ENCODE measurements at places on chromosomes 7 and 10.

GRCh38 chr10:88437411-88437810 lies 145.7 kb downstream of the RNLS start:
- H3K36me3 ChIP-seq: no peaks in the 10 kb centered on the region
- no peaks in the 10 kb centered on the region for H3K4me1 ChIP-seq
- no peak for DNase-seq
- no peaks in the 10 kb centered on the region for H3K27me3 ChIP-seq
- no peak overlapping the region for H3K4me3 ChIP-seq

GRCh38 chr10:98170249-98171117 lies 36.0 kb downstream of the R3HCC1L start:
- H3K4me3 ChIP-seq: no peak overlapping the region
- no peak for DNase-seq
- H3K36me3 ChIP-seq: peaks cover 8% of the 10 kb centered on the region
- no peaks in the 10 kb centered on the region for H3K27me3 ChIP-seq

DNA sequence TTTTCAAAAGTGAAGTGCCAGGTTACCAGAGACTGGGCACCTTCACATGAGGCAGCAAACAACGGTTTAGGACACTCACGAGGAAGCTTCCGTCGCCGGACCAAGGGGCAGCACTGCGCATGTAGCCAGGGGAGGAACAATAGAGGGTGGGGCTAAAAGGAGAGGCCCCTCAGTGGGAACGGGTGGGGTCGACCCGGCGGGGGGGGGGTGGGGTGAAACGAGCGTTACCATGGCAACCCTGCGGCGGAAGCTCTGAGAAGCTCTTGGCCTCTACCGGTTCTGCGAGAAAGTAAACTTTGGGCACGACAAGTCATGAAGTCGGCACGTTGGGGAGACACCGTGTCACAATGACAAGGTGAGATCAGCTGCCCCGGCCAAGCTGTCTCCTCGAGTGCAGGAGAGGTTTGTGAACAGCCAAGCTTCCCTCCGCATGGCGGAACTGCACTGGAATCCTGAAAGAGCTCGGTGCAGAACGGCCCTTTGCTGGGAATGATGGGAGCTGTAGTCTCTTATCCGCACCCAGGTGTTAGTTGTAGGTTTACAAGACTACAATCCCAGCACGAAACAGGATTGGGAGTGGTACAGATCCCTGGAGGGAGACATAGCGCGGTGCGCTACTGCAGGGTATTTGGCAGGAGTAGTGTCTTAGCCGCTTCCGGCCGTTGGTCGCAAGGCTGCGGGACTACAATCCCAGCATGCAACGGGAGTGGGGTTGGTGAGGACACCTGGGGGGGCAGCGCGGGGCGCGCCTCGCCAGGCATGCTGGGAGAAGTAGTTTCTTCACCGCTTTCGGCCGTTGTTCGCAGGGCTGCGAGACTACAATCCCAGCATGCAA lies 72.8 kb upstream of the ZNF722 start:
- H3K27me3 ChIP-seq: no peaks in the 10 kb centered on the region
- no peaks in the 10 kb centered on the region for H3K36me3 ChIP-seq
- peaks cover 17% of the 10 kb centered on the region for H3K4me1 ChIP-seq
- peak; percentile 94 for DNase-seq
- peak overlapping the region; percentile 84 for H3K27ac ChIP-seq
- H3K4me3 ChIP-seq: peak overlapping the region; percentile 75

DNA sequence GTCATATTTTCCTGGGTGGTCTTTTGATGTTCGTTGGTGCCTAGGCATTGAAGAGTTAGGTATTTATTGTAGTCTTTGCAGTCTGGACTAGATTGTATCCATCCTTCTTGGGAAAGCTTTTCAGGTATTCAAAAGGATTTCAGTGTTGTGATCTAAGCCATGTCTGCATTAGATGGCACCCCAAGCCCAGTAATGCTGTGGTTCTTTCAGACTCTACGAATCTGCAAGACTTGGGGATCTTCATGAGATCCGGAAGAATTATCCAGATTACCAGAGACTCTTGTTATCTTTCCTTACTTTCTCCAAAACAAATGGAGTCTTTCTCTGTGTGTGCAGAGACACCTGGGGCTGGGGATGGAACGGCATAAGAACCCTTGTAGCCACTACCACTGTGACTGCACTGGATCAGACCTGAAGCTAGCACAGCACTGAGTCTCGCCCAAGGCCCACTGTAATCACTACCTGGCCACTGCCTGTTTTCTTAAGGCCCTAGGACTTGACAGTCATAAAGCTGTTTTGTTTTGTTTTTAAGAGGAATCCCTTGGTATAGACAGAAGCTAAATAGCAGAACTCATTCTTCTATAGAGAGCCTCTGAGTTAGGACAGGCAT lies 75.5 kb downstream of the MARCHF5 start:
- H3K4me1 ChIP-seq: no peaks in the 10 kb centered on the region
- H3K4me3 ChIP-seq: no peak overlapping the region
- no peaks in the 10 kb centered on the region for H3K36me3 ChIP-seq
- peaks cover 2% of the 10 kb centered on the region for H3K27me3 ChIP-seq

GRCh38 chr7:491958-492713 lies 27.5 kb downstream of the PDGFA start:
- H3K27me3 ChIP-seq: no peaks in the 10 kb centered on the region
- no peak for DNase-seq
- no peak overlapping the region for H3K27ac ChIP-seq
- no peaks in the 10 kb centered on the region for H3K4me1 ChIP-seq
- no peak overlapping the region for H3K4me3 ChIP-seq

GRCh38 chr7:102407910-102408309 lies 11.7 kb downstream of the PRKRIP1 start:
- DNase-seq: no peak
- H3K4me1 ChIP-seq: peaks cover 15% of the 10 kb centered on the region
- H3K4me3 ChIP-seq: no peak overlapping the region
- no peaks in the 10 kb centered on the region for H3K27me3 ChIP-seq

GRCh38 chr10:2786251-2786650 lies 281.1 kb upstream of the PFKP start:
- H3K27ac ChIP-seq: no peak overlapping the region
- no peak for DNase-seq
- no peaks in the 10 kb centered on the region for H3K4me1 ChIP-seq
- no peaks in the 10 kb centered on the region for H3K27me3 ChIP-seq

- no peaks in the 10 kb centered on the region for H3K36me3 ChIP-seq
- H3K4me1 ChIP-seq: no peaks in the 10 kb centered on the region
- H3K4me3 ChIP-seq: no peak overlapping the region
- no peaks in the 10 kb centered on the region for H3K27me3 ChIP-seq
Observed at GRCh38 chr7:44539669-44540506, 1.2 kb downstream of the NPC1L1 start.

GRCh38 chr10:108184114-108184513 lies 1019.6 kb upstream of the SORCS1 start:
- DNase-seq: no peak
- no peak overlapping the region for H3K27ac ChIP-seq
- H3K36me3 ChIP-seq: no peaks in the 10 kb centered on the region

DNA sequence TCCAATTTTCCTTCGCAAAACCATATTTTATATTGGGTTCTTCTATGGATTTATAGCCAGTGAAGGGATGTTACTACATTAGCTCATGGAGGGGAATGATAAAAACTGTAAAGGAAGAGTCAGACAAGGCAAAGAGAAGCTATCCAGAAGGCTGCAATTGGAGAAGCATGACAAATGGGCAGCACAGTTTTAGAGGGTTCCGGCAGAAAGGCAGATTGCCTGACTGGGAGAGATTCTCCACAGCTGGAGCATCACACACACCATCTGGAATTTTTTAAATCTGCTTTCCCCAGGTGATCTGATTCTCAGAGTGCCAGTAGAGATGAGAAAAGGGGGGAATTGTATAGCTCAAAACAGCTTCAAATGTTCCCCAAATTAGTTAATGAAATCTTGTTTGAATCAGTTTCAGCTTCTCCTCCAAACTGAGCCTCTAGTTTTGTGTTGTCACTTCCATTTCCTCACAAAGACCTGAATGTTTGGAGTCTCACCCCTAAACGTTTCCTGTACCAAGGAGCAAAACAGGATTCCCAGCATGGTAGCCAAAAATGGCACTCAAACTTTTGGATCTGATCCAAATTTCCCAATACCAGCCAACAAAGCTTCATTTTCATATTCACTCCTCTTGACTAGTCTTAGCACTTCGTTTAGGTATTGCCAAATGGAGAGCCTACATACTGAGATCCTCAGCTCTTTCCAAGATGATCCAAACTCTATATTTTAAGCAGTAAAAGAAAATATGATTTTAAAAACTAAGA lies 177.5 kb downstream of the HPSE2 start:
- H3K27me3 ChIP-seq: no peaks in the 10 kb centered on the region
- no peak overlapping the region for H3K4me3 ChIP-seq
- DNase-seq: no peak
- no peaks in the 10 kb centered on the region for H3K4me1 ChIP-seq
- no peaks in the 10 kb centered on the region for H3K36me3 ChIP-seq

DNA sequence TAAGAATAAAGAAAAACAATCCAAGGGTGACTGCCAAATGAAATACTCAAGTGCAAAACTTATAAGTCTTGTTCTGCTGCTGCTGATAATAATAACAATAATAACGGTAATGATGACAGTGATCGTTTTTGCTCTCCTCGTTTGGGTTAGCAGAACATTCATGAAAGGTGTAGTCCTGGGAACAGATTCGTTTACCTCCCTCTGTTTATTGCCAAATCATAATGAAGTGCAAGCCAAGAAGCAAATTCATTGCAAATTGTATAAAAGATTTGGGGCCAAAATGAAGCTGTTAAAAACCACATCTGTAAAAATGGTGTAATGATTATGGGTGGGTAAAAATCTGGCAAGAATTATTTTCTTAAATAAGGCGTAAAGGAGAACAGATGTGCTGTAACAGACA lies 587.2 kb upstream of the MKI67 start:
- no peaks in the 10 kb centered on the region for H3K27me3 ChIP-seq
- H3K27ac ChIP-seq: no peak overlapping the region
- H3K4me1 ChIP-seq: no peaks in the 10 kb centered on the region
- no peak for DNase-seq
- H3K36me3 ChIP-seq: no peaks in the 10 kb centered on the region

- no peak overlapping the region for H3K4me3 ChIP-seq
- H3K4me1 ChIP-seq: peaks cover 23% of the 10 kb centered on the region
- peaks cover 12% of the 10 kb centered on the region for H3K27me3 ChIP-seq
- H3K36me3 ChIP-seq: no peaks in the 10 kb centered on the region
- H3K27ac ChIP-seq: no peak overlapping the region
- DNase-seq: no peak
Observed at GRCh38 chr7:22565315-22565811, 65.4 kb upstream of the STEAP1B start.

DNA sequence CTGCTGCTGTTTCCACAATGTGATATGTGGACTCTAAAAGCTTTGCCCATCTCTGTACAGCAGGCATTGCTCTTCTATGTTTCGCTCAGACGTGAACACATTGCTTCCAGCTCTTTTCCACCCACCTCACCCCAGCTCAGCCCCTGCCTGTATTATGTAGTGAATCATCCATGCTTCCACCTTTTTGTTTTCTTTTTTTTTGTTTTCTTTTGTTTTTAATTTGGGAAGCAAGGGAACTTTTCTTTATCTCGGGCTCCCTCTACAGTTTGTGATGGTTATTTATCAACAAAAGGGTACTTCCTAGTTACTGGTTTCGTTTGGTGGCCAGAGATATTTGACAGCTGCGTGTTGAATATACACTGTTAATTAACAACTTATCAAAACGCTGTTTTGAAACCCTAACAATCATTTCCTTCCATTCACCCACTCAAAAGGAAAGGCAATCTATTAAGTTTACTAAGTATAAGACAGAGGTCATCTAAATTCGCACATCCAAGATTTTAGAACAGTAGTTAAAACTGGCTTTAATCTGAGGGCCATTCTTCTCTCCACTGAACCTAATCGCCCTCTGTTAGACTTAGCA lies 127.9 kb upstream of the STK17A start:
- H3K27ac ChIP-seq: no peak overlapping the region
- peak; percentile 25 for DNase-seq
- no peaks in the 10 kb centered on the region for H3K36me3 ChIP-seq
- H3K4me3 ChIP-seq: no peak overlapping the region
- no peaks in the 10 kb centered on the region for H3K4me1 ChIP-seq

DNA sequence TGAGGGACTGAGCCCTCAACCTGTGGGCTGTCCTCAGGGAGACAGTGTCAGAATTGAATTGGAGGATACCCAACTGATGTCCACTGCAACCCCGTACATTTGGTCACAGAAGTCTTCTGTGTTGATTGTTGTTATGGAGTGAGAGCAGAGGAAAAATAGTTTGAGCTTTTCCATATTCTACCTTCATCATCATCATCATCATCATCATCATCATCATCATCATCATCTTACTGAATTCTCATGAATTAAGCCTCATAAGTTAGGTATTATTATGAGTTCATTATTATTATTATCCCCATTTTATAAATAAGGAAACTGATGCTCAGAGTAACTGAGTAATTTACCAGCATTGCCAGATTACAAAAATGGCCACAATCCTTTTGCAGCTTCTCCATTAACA lies 8.4 kb downstream of the ALDH18A1 start:
- peaks cover 37% of the 10 kb centered on the region for H3K36me3 ChIP-seq
- no peak for DNase-seq
- no peaks in the 10 kb centered on the region for H3K27me3 ChIP-seq
- no peaks in the 10 kb centered on the region for H3K4me1 ChIP-seq
- H3K4me3 ChIP-seq: no peak overlapping the region

- DNase-seq: no peak
- no peak overlapping the region for H3K27ac ChIP-seq
- H3K27me3 ChIP-seq: no peaks in the 10 kb centered on the region
Observed at GRCh38 chr10:130745821-130746220, 565.7 kb downstream of the TCERG1L start.

GRCh38 chr10:8225187-8225586 lies 170.7 kb downstream of the GATA3 start:
- H3K36me3 ChIP-seq: no peaks in the 10 kb centered on the region
- H3K4me3 ChIP-seq: no peak overlapping the region
- no peak overlapping the region for H3K27ac ChIP-seq
- H3K27me3 ChIP-seq: no peaks in the 10 kb centered on the region
- no peak for DNase-seq

DNA sequence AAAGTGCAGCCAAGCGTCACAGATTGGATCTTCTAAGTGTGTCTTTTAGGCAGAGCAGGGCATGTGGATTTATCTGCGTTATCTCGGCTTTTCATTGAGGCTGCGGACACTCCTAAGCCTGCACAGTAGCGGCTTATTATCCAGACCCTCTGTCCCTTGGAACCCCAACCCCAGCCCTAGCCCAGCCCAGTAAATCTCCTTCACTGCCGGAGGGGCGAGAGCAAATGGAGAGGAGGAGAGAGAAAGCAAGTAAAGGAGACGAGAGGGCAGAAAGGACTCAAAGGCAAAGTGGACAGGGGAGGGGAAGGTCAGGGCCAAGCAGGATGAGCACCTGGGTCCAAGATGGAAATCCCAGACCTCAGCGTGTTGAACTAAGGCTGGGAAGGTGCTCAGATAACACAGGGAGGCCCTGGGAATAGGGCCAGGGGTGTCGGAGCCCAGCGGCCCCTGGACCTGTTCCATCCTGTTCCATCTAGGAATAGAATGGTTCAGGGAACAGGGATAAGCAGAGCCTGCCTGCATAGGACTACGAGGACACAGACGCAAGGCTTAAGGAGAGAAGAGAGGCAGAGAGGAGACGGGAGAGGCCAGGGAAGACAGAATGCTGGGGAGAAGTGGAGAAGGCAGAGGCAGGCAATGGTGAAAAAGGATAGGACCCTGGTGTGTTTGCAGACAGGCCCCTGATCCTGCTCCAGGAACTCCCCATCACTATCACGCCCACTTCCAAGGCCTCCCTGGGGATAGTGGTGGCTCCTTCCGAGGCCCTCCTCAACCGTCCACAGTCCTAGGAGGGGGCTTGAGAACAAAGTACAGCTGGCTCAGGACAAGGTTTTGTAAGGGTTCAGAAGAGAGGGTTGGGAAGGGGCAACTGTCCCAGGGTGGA lies 99.6 kb downstream of the CHST15 start:
- no peak for DNase-seq
- H3K27me3 ChIP-seq: peaks cover 34% of the 10 kb centered on the region
- no peak overlapping the region for H3K27ac ChIP-seq
- H3K4me3 ChIP-seq: no peak overlapping the region
- H3K4me1 ChIP-seq: peaks cover 30% of the 10 kb centered on the region

Measured in natural killer cell (primary cell).